Esophagus mucosa (tissue), 1 donor: ENCODE measurements at places on chromosomes 4 and X. TPM values are rescaled to one million over a fixed set of nuclear protein-coding genes. Genes with fewer than 3 reads are reported as not detected.

CAMK2D gene
- 48.9 TPM for total RNA-seq

STPG2 gene
- 0.20 TPM for total RNA-seq

P2RY8 gene
- total RNA-seq = 0.52 TPM

GAGE12G gene
- total RNA-seq = not detected

DNA sequence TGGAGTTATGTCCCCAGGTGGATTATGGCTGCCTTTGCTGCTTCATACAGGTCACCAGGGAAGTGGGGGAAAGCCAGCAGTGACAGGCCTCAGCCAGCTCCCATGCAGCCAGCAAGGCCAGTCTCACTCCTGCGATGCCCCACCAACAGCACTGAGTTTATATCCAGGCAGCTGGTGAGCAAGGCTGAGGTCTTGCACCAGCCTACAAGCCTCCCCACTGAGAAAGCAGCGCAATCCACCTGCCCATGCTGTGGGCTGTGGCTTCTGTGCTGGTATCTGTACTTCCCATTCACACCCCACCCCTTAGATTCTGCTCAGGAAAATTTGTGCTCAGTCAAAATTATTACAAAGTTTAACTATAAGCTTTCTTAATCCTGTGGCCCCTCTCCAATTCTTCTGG is 153.5 kb downstream of the HHIP start:
- ATAC-seq = no peak
